ENCODE measurements at places on chromosomes 1 and 21. TPM values are rescaled to one million over a fixed set of nuclear protein-coding genes. Genes with fewer than 3 reads are reported as not detected.

The MRPL9 gene
- 113 TPM for polyA plus RNA-seq

DNA sequence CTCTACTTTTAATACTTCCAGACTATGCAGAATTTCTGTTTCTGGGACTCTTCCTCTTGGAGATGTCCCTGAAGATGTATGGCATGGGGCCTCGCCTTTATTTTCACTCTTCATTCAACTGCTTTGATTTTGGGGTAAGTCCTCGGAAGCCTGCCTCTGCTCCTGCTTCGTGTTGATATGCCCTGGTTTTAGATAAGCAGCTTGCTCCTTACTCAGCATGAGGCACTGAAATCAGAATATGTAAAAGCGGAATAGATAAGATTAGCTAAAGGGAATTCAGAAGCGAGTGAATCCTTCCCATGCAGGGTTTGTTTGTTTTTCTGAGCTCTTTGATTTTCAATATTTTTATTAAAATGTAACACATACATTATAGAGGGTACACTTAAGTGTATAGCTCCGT lies 234.7 kb downstream of the CACNA1E start:
- no peak for DNase-seq

- no peak for DNase-seq
These were observed 18.3 kb downstream of the IFFO2 start for GRCh38 chr1:18938008-18938706.

GRCh38 chr1:66768965-66769364 lies 16.7 kb downstream of the DYNLT5 start:
- no peak for DNase-seq

- DNase-seq, result no peak
These were observed 15.8 kb upstream of the DIP2A start for GRCh38 chr21:46442938-46443337.

Data from right lung (tissue), 10 donors.